Dermis blood vessel endothelial cell (primary cell): ENCODE measurements at places on chromosomes 5 and 9. TPM values are rescaled to one million over a fixed set of nuclear protein-coding genes. Genes with fewer than 3 reads are reported as not detected.

GRCh38 chr9:13719446-13719845, 440.0 kb upstream of the MPDZ start:
- DNase-seq = no peak

DNA sequence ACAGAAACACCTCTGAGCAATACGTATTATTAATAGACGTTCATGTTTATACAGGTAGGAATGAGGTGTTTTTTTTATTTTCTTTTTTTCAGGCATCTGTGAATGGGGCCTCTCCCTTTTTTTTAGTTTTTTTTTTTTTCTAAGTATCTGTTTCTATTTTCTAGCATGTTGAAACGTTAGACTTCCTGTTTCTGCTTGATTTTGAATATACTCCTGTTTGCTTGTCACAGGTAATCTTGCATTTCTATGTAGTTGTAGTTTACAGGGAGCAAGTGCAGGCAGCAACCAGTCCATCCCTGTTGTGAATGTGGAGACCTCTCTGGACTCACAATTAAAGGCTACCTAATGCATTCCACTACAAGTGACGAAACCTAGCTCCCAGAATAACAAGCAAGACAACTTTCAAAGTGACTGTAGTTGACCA, 22.8 kb upstream of the TNFAIP8 start:
- DNase-seq = no peak

GRCh38 chr5:181182651-181183050, 22.3 kb downstream of the TRIM7 start:
- DNase-seq = no peak

DNA sequence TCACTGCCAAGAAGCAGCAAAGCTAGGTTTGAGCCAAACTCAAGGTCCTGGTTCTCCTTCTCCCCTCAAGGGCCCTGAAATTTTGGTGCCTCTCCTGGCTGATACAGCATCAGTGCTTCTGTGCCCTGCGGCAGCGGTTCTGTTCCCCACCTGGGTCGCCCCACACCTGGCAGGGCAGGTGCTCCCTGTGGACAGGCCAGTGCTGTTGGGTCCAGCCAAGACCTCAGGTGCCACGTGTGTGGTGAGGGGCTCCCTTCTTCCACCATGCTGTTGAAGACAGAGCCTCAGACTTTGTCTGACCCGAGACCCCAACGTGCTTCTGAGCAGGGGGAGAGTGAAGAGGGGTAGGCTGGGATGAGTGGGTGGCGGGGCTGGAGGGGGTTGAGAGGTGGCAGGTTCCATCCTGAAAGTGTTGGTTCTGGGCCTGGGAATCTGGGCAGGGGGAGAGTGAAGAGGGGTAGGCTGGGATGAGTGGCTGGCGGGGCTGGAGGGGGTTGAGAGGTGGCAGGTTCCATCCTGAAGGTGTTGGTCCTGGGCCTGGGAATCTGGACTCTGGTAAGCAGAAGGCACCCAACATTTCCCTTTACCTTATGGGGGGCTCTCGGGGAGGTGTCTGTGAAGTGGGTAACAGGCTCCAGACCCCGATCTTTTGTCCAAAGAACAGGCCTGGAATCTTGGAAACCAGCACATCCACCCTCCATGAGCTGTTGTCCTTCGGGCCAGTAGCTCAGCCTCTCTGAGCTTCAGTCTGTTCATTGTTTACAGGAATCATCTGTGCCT, 2.3 kb downstream of the PLEKHG4B start:
- no peak for DNase-seq

DNA sequence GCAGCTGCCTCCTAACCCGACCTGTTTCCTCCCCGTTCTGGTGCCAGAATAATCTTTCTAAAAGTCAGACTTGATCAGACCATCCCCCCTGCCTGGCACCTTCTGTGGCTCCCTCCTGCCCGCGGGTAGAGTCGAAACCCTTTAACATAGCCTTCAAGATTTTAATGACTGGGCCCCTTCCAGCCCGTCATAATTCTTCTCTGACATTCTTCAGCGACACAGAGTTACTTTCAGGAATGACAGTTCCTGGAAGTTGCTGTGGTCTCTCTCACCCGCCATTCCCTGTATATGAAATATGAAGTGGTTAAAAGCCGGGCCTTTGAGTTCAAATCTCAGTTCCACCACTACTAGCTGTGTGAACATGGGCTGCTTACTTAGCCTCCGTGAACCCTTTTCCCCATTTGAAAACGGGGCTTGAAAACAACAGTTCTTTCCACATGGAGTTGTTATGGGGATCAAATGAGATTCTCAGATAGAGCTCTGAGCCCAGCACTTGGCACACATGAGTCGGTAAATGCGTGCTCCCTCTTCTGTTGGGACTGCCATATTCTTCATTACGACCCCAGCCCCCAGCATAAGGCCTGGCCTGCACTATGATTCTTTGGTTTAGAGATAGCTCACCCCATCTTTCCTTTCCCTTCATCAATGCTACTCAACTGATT, 737 bp downstream of the NANS start:
- DNase-seq = peak; percentile 42

DNA sequence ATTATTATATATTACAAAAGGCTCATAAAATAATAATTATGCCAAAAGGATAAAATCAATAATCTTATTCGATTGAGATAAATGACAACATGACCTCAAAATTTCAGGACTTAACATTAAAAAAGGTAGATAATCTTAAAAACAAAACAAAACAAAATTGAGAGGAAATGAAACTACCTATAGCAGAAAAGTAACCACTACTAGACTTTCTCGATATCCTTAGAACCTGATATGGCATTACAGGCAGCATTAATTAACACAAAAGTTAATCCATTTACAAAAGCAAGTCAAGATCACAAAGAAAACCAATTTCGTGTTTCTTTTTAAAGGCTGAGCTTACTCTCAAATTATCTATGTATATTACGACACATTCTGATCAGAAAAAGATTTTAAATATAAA, 29.9 kb downstream of the TMEM161B start:
- DNase-seq = no peak

GRCh38 chr9:78985084-78985738, 586.6 kb upstream of the TLE4 start:
- DNase-seq = no peak

GRCh38 chr5:154084062-154084639, 45.4 kb downstream of the MFAP3 start:
- DNase-seq = no peak

DNA sequence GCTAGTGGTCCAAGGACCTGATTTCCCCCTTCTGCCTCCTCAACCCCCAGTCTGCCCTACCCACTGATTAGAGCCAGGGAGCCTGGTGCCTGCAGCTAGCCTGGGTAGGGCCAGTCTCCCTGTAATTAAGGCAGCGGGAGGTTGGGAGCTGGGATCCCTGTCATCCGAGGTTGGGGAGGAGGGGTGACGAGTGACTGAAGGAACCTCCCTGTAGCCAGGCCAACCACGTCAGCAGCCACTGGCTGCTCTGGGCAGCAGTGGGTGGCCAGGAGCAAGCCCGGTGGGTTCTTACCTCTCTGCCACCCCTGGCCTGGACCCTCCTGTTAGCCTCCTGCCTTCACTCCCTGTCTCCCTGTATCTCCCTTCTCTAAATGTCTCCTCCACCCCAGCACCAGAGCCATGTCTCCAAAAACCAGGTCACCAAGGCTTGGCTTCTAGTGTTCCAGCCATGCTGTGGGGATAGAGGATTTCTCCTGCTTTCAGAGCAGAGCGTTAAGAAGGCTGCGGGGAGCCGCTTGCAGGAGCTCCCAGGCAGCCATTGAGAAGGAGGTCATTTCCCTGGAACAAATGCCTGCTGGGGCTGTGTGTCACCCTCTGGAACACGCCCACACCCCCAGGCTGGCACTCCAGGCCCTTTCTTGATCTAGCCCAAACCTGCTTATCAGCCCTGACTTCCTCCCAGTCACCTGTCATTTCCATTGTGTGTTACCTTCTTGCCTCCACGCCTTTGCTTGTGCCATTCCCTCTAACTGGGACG, 65.0 kb upstream of the GGTA1 start:
- DNase-seq = no peak

DNA sequence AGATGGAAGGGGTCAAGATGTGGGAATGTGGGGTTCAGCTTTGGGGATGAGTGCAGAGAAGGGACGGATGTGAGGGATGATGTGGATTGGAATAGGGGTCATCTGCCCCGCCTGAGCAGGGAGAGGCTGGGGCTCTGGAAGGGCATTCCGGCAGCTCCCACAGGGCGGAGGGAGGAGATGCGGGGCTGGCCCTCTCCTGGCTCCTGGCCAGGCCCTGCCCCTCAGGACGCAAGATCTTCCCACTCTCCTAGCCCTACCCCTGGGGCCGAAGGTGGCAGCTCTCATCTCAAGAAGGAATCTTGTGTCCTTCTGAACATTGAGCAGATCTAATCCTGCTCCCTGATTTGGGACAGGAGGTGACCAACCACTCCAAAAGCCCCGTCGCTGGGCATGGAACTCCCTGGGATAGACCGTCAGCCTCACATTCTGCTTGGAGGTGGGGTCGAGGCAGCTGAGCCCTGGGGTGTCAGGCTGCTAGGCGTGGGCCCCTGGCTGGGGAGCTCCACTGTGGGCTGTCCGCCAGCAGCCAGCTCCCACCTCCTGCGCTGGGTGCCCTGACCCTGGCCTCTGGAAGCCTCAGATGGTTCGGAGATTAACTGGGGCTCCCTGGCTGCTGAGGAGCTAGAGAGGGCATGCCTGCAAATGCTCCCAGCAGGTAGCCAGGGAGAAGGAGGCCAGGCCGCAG, 125.2 kb downstream of the ZNF354C start:
- DNase-seq = no peak

GRCh38 chr5:146902471-146902870, 23.9 kb upstream of the PPP2R2B start:
- no peak for DNase-seq

- no peak for DNase-seq
Observed at GRCh38 chr5:172700365-172701290, 59.6 kb downstream of the NEURL1B start.

DNA sequence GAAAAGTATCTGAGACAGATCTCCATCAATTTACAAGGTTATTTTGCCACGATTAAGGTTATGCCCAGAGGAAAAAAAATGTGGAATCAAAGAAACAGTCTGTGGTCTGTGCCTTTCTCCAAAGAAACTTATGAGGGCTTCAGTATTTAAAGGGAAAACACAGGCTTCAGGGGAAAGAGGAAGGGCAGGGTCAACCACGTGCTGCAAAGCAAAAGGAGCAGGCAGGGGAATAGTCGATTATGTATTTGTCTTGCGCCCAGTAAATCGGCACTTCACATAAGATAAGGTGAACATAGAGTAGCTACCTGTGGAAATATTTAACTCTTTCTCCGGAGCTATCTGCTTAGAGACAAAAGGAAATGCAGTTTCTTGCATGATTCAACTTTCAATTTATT, 343.7 kb downstream of the RAB3C start:
- no peak for DNase-seq

DNA sequence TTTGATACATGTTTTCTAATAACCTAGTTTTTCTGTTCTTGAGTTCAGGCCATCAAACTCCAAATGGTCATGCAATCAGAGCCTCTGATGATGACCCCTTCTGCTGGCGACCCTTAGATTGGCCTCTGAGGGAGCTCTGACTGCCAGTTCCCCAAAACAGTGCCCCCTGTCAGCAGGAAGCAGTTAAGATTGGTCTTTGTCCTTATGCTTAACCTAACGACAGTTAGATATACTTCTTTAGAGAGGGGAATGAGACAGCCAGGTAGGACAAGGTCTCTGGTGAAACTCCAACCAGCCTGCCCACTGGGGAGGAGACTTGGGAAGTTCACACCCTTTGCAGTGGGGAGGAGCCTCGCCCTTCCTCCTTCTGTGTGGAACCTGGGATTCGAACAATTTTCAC, 390.4 kb upstream of the KIF2A start:
- DNase-seq = no peak

DNA sequence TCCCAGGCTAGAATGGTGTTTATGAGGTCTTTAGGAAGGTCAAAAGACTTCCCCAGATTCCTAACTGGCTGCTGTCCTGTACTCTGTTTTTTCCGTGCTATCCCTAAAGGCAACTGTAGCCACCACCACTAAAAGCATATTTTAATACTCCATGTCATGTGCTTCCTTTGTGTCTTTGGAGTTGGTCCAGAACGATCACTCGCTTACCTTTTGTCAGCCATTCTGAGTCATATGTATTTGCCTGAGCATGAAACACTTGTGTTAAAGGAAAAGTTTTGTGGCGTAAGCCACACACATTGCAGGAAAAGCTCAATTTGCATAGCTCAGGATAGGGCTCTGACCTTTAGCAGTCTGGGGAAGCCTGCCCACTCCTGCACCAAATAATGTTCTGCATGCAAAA, 299.6 kb downstream of the NTRK2 start:
- peak; percentile 5 for DNase-seq

DNA sequence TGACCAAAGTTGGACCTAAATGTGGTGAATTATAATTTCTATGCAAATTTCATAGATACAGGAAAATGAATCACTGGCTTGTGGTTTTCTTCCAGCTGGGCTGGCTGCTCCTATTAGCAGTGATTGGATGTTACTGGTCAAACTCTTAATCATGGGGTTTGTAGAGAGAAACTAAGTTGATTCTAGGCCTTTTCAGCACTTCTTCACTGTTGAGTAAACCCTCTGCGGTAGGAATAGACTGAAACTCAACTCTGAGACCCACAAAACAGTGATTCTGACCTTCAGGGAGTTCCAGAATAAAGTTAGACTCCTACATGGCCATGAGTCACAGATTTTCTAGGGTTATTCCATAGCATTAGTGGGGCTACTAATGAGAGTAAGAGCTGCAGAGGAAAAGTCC, 47.9 kb upstream of the FKTN start:
- peak; percentile 15 for DNase-seq

GRCh38 chr9:16690205-16690604, 180.3 kb downstream of the BNC2 start:
- DNase-seq = no peak

DNA sequence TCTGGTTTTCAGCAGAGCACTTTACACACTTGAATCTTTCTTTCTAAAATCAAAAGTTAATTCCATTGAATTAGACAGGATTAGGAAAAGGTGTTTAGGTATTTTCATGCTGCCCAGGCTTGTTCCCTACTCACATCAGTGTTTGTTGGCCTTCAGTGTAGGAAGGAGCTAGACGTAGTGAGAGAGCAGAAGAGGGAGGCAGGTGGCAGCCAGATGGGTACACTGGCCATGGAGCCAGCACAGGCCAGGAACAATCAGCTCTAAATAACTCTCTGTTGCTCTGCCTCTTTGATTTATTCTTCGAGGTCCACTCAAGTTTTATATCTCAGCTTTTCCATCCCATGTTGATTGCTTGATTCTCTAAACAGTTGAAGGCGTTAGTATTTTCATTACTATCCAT, 529.6 kb downstream of the PSAT1 start:
- DNase-seq = no peak

Gene LCN10
- total RNA-seq = 0.05 TPM in 1 of 2 replicates, not detected in the other

Gene SLC6A18
- total RNA-seq = not detected in 2 replicates

Gene OBP2B
- total RNA-seq = not detected in 2 replicates

Gene HACD4
- total RNA-seq = 0.51 and 0.56 TPM in 2 replicates
